ENCODE measurements at places on chromosomes 7 and 10. TPM values are rescaled to one million over a fixed set of nuclear protein-coding genes. Genes with fewer than 3 reads are reported as not detected.

Gene GRB10
- 2.5 TPM for total RNA-seq

DNA sequence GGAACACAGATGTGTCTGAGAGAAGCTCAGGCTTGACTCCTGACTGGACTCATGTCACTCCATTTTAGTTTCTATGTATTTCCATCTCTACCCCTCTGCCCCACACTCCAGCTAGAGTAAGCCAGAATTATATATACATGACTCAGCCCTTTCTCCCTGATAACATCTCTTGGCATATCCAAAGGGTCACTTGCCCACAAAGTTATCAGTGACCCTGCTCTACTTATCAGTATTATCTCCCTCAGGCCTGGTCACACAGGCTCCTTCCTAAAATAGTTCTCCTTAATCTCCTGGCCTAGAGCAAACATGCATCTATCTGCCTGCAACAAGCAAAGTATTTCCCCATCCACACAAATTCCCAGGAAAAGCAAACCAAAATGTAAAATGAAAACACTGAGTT is 598.3 kb downstream of the SUGCT start:
- H3K27ac ChIP-seq = no peak overlapping the region
- peaks cover 4% of the 10 kb centered on the region for H3K36me3 ChIP-seq
- H3K27me3 ChIP-seq = no peaks in the 10 kb centered on the region
- no peak for DNase-seq
- peaks cover 5% of the 10 kb centered on the region for H3K4me1 ChIP-seq

DNA sequence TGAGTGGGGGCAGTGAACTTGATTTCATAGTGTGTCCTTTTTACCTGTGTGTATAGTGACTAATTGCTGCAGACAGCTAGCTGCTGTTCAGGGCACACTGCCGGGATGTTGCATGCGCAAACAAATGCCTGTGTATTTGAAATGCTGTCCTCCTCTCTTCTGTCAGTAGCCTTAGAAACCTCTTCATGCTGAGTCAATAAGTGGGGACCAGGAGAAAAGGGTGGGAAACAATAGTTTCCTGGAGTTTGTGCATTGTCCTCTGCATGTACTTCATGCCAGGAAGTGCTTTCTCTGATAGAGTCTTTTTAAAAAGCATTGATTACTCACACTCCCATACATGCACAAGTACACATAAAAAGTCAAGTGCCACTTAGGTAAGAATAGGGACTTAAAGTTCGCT is 1183.7 kb upstream of the CELF2 start:
- no peaks in the 10 kb centered on the region for H3K4me1 ChIP-seq
- H3K27ac ChIP-seq = no peak overlapping the region
- DNase-seq = no peak
- H3K36me3 ChIP-seq = no peaks in the 10 kb centered on the region
- no peaks in the 10 kb centered on the region for H3K27me3 ChIP-seq
- H3K4me3 ChIP-seq = no peak overlapping the region

DNA sequence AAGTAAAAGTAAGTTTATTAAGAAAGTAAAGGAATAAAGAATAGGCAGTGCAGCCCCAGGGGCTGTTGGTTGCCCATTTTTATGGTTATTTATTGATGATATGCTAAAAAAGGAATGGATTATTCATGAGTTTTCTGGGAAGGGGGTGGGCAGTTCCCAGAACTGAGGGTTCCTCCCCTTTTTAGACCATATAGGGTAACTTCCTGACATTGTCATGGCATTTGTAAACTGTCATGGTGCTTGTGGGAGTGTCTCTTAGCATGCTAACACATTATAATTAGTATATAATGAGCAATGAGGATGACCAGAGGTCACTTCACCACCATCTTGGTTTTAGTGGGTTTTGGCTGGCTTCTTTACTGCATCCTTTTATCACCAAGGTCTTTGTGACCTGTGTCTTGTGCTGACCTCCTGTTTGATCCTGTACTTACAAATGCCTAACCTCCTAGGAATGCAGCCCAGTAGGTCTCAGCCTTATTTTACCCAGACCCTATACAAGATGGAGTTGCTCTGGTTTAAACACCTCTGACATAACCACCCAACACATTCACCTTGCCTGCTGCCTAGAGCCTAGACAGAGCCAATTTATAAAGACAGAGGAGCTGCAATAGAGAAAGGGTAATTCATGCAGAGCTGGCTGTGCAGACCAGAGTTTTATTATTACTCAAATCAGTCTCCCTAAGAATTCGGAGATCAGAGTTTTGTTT is 10.9 kb upstream of the ERCC6 start:
- H3K27ac ChIP-seq = no peak overlapping the region
- H3K36me3 ChIP-seq = peaks cover 6% of the 10 kb centered on the region
- no peaks in the 10 kb centered on the region for H3K4me1 ChIP-seq
- H3K4me3 ChIP-seq = no peak overlapping the region
- peaks cover 17% of the 10 kb centered on the region for H3K27me3 ChIP-seq

DNA sequence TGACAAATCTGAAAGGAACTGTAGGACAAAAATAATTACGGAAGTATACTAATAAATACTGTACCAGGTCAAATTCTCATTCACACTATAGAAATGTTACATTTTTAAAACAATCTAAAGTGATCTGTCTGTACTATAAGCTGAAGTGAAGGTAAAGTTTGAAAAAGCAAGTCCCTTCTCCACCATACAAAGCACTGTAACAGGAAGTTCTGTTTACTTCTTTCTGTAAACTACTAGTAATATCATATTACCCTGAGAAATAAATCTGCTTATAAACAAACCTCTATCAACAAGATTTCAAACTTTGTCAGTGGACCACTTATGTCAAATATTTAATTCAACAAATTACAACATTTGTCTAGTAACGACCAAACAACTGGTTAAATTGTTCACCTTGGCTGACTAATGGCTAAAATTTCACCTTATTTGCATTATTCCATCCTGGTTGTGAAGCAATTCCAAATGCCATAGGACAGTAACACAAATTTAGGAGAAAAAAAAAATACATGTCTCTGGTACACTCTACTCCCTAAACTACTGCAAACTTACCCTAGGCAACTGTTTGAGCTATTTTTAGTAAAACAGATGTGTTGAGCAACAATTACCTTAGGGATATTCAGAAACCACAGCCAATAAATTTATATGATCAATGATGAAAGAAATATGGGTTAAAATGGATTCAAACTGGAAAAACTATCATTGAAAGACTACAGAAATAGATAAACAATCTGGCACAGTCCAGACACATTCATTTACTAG is 126.0 kb downstream of the NRBF2 start:
- peak overlapping the region; percentile 51 for H3K27ac ChIP-seq
- H3K36me3 ChIP-seq = peaks cover 12% of the 10 kb centered on the region
- H3K4me3 ChIP-seq = peak overlapping the region; percentile 5
- DNase-seq = no peak
- H3K4me1 ChIP-seq = peaks cover 56% of the 10 kb centered on the region

DNA sequence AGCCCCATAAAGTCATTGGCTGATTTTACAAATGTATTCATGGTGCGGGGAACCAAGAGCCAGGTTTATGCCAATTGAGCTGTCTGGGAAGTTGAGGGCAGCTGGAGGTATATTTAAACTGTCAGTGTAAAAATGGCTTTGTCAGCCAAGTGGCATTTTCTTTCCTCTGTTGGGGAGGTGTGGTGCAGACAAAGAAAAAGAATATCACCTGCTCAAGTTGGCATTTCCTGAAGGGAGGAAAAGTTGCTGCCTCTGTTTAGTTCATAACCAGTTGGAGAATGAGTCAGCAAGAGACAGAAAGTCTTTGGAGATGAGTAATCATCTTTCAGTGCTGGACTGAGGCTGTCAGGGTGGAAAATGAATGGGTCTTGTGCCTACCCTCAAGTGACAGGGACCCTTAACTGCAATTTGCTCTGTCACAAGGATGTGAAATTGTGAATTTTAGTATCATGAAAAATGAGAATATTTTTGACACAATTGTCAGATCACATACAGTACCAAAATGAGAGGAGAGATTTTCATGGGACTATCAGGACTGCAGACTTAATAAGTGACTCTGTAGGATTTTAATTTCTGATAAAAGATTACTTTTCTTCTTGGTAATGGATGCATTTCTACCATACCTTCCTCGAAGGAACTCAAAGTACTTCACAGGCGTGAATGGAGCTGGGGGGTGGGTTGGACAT is 137.3 kb downstream of the ANLN start:
- H3K4me1 ChIP-seq = peaks cover 45% of the 10 kb centered on the region
- H3K4me3 ChIP-seq = peak overlapping the region; percentile 75

GRCh38 chr10:101478956-101479355 is 109.1 kb downstream of the POLL start:
- no peaks in the 10 kb centered on the region for H3K4me1 ChIP-seq
- H3K4me3 ChIP-seq = no peak overlapping the region
- DNase-seq = no peak
- H3K27ac ChIP-seq = no peak overlapping the region
- H3K27me3 ChIP-seq = no peaks in the 10 kb centered on the region

- H3K36me3 ChIP-seq = no peaks in the 10 kb centered on the region
- DNase-seq = no peak
- no peaks in the 10 kb centered on the region for H3K4me1 ChIP-seq
- H3K4me3 ChIP-seq = no peak overlapping the region
- H3K27me3 ChIP-seq = no peaks in the 10 kb centered on the region
Observed at GRCh38 chr10:85673270-85673669, 693.3 kb downstream of the GRID1 start.

DNA sequence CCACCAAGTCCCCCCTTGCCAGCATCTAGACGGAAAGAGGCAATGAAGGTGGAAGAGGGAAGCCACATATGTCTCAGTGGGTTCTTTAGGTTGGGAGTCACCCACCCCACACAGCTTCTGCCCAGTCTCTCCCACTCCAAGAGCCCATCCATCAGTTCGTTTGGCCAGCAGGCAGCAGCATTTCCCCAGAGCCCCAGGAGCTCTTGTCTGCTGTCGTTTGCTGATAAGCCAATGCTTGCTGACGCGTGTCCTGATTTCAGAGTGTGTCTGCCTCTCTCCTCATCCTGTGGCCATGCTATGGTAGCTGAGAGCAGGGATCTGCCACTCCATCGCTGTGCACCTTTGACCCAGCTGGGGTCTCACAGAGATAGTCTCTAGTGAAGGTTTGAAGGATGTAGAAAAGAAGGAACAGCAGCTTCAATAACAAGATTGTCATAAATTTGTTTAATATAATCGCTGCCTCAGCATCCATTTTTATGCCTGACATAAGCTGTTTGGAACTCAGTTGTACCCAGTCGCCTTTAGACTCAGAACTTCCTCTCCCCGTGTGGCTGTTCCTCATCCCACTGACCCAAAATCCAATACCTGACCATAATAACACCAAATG is 39.4 kb upstream of the GDF10 start:
- no peak for DNase-seq
- no peaks in the 10 kb centered on the region for H3K36me3 ChIP-seq
- H3K4me3 ChIP-seq = no peak overlapping the region
- no peaks in the 10 kb centered on the region for H3K27me3 ChIP-seq

Gene LRRC17
- 0.81 TPM for total RNA-seq

Gene AKR1C4
- total RNA-seq = not detected

- peaks cover 18% of the 10 kb centered on the region for H3K4me1 ChIP-seq
- no peak overlapping the region for H3K27ac ChIP-seq
Observed at GRCh38 chr7:31028006-31028405, 24.1 kb upstream of the ADCYAP1R1 start.

- no peak overlapping the region for H3K27ac ChIP-seq
- H3K36me3 ChIP-seq = peaks cover 8% of the 10 kb centered on the region
- H3K4me3 ChIP-seq = no peak overlapping the region
- H3K27me3 ChIP-seq = no peaks in the 10 kb centered on the region
Observed at GRCh38 chr7:137110091-137110509, 233.4 kb downstream of the PTN start.

DNA sequence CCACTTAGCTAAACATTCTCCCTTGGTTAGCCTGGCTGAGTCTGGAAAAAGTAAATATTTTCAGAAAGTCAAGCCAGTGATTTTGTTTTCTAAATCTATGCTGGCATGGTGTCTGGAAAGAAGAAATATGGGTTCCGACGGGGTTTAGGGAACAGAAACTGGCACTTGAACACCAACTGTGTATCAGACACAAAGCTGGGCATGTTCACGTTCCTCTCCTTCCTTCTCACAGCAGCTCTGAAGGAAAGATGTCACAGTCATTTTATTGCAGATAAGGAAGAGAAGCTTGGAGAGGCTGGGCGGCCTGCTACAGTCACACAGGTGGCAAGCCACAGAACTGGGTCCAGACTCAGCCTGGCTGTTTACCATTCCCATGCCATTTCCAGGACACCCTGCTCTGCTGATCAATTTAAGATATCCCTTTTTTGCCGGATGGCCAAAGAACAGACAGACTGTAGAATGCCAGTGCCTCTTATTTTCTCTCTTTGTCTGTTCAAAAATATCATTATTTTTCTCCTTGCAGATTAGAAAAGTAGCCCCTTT is 118.8 kb downstream of the HERPUD2 start:
- no peaks in the 10 kb centered on the region for H3K27me3 ChIP-seq
- no peak for DNase-seq
- no peaks in the 10 kb centered on the region for H3K36me3 ChIP-seq
- H3K4me3 ChIP-seq = no peak overlapping the region
- no peaks in the 10 kb centered on the region for H3K4me1 ChIP-seq

DNA sequence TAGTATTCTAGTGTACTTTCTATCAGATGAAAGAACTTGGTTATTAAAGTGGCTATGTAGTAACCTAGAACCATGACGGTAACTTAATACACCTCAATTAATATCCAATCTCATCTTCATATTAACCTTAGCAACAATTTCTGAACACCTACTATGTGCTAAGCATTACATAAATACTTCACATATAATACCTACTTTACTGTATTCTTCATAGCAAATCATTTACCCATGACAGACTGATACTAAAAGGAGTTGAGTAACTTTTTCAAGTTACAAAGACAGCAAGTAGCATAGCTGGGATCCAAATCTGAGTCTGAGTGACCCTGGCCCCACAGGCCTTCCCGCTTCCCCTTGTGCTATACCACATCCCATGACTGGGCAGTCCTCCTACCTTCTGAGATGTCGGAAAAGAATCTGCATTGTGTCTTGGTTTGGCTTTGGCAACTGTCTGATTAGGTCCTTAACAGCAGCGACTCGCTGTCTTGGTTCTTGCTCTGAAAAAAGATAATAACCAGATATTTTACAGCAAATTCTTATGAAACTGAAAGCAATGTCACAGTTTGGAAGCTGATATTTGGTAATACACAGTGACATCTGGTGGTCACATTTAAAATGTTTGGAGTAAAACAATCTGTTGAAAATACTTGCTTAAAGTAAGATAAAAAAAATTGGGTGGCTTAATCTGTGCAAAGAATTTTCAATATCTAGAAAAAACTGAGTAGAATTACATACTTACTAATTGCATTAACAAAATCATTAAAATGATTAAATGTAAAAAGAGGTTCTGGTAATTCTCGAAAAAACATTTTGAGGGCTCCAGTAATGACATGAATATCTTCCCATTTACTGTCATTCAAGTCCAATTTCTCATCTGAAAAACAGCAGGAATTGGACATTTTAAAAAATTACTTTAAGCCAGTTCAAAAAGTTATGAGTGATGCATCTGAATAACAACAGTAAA is 120.1 kb downstream of the ARHGAP12 start:
- peak overlapping the region; percentile 67 for H3K4me3 ChIP-seq
- no peaks in the 10 kb centered on the region for H3K27me3 ChIP-seq
- DNase-seq = no peak
- H3K4me1 ChIP-seq = peaks cover 6% of the 10 kb centered on the region
- no peaks in the 10 kb centered on the region for H3K36me3 ChIP-seq
- peak overlapping the region; percentile 66 for H3K27ac ChIP-seq

GRCh38 chr10:117926491-117926890 is 120.2 kb downstream of the RAB11FIP2 start:
- no peaks in the 10 kb centered on the region for H3K4me1 ChIP-seq
- DNase-seq = no peak
- peaks cover 9% of the 10 kb centered on the region for H3K27me3 ChIP-seq
- no peak overlapping the region for H3K4me3 ChIP-seq
- no peaks in the 10 kb centered on the region for H3K36me3 ChIP-seq
- H3K27ac ChIP-seq = no peak overlapping the region

Measured in natural killer cell treated with Interleukin-12 subunit alpha and Interleukin-12 subunit beta and Interleukin-15 and Interleukin-18, amount 100 ng/mL, for 72 hours (primary cell).